ENCODE measurements at places on chromosomes 1 and 21. TPM values are rescaled to one million over a fixed set of nuclear protein-coding genes. Genes with fewer than 3 reads are reported as not detected.

- peaks cover 5% of the 10 kb centered on the region for H3K4me1 ChIP-seq
- no peak overlapping the region for H3K4me3 ChIP-seq
- no peaks in the 10 kb centered on the region for H3K27me3 ChIP-seq
Measured at GRCh38 chr1:10575616-10576015, 100.9 kb downstream of the PEX14 start.

DNA sequence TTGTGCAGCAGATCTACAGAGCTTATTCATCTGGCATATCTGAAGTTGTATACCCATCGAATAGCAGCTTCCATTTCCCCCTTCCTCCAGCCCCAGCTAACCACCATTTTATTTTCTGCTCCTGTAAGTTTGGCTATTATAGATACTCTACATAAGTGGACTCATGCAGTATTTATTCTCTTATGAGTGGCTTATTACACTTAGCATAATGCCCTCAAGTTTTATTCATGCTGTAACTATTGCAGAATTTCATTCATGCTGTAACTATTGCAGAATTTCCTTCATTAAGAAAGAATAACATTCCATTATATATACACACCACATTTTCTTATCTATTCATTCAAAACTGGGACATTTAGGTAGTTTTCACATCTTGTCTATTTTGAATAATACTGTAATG is 30.5 kb upstream of the IFI16 start:
- no peaks in the 10 kb centered on the region for H3K4me1 ChIP-seq
- H3K36me3 ChIP-seq: no peaks in the 10 kb centered on the region
- H3K4me3 ChIP-seq: no peak overlapping the region
- no peaks in the 10 kb centered on the region for H3K27me3 ChIP-seq
- no peak for DNase-seq
- no peak overlapping the region for H3K27ac ChIP-seq

DNA sequence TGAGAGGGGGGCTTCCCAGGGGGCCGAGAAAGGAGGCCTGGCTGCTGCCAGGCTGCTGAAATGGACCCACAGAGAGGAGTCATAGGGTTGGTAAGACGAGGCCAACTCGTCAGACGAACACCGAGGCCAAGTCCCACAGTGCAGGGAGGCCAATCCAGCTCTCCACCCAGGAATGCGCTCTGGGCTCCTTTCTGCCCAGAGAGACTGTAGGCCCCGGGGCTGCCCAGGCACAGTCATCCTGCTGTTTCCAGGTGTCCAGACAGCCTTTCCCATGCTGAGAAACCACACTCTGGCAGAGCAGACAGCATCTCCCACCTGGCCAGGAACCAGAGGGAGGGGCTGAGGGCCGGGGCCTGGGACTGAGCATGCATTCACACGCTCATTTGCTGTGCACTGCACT is 26.7 kb upstream of the RSPO1 start:
- no peaks in the 10 kb centered on the region for H3K4me1 ChIP-seq
- H3K36me3 ChIP-seq: no peaks in the 10 kb centered on the region
- no peak overlapping the region for H3K4me3 ChIP-seq
- peaks cover 43% of the 10 kb centered on the region for H3K27me3 ChIP-seq
- DNase-seq: peak; percentile 23
- H3K27ac ChIP-seq: no peak overlapping the region

- no peak overlapping the region for H3K27ac ChIP-seq
- no peaks in the 10 kb centered on the region for H3K36me3 ChIP-seq
- H3K27me3 ChIP-seq: no peaks in the 10 kb centered on the region
Measured at GRCh38 chr1:59528900-59529299, 232.0 kb downstream of the FGGY start.

GRCh38 chr1:24767351-24767750 is 22.1 kb downstream of the CLIC4 start:
- no peaks in the 10 kb centered on the region for H3K36me3 ChIP-seq
- no peak overlapping the region for H3K4me3 ChIP-seq
- H3K27me3 ChIP-seq: no peaks in the 10 kb centered on the region
- no peak for DNase-seq

DNA sequence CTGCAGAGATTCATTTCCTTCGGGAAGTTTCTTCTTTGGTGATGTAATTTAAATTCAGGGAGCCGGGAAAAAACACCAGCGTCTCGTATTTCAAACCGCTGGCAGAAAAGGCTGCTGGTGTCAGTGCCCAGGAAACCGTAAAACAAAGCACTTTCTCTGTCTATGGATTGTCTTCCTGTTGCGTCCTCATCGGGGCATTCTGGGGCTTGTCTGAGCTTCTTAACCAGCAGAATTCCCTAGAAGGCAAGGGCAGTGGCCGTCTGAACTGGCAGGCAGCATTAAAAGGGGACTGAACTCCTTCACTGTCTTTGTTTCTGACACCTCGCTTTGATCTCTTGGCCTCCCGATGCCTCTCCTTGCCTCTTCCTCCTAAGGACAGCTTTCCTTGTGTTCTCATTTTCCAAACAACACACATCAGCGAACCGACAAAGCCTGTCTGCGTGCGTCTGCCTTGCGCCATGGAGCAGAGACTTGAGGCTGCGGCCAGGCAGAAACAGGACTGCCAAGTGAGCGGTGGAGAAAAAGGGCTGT is 391.6 kb upstream of the VAMP3 start:
- no peaks in the 10 kb centered on the region for H3K4me1 ChIP-seq
- DNase-seq: no peak
- H3K36me3 ChIP-seq: no peaks in the 10 kb centered on the region
- no peak overlapping the region for H3K27ac ChIP-seq
- H3K4me3 ChIP-seq: no peak overlapping the region
- H3K27me3 ChIP-seq: peaks cover 59% of the 10 kb centered on the region

DNA sequence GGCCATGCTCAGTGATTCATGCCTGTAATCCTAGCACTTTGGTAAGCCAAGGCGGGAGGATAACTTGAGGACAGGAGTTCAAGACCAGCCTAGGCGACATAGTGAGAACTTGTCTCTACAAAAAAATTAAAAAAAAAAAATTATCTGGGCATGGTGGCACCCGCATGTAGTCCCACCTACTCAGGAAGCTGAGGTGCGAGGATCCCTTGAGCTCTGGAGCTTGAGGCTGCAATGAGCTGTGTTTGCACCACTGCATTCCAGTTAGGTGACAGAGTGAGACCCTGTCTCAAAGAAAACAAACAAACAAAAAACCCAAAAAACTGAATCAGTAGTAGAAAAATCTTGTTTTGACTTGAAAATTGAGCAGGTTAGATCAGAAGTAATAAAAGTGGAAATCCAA is 67.1 kb upstream of the IPO9 start:
- no peak overlapping the region for H3K27ac ChIP-seq
- H3K27me3 ChIP-seq: no peaks in the 10 kb centered on the region
- H3K4me1 ChIP-seq: peaks cover 9% of the 10 kb centered on the region
- no peak overlapping the region for H3K4me3 ChIP-seq
- H3K36me3 ChIP-seq: no peaks in the 10 kb centered on the region

- no peak for DNase-seq
- H3K27me3 ChIP-seq: peaks cover 13% of the 10 kb centered on the region
- no peaks in the 10 kb centered on the region for H3K36me3 ChIP-seq
- peaks cover 10% of the 10 kb centered on the region for H3K4me1 ChIP-seq
Measured at GRCh38 chr1:1203561-1204424, 2.6 kb downstream of the TNFRSF18 start.

GRCh38 chr1:74571493-74571800 is 59.0 kb upstream of the LRRC53 start:
- H3K4me3 ChIP-seq: no peak overlapping the region
- H3K36me3 ChIP-seq: no peaks in the 10 kb centered on the region
- no peak overlapping the region for H3K27ac ChIP-seq
- no peaks in the 10 kb centered on the region for H3K4me1 ChIP-seq
- no peak for DNase-seq
- H3K27me3 ChIP-seq: 0 out of 2 replicates have a peak, but pooled peaks cover 3% of the 10 kb centered on the region

- no peaks in the 10 kb centered on the region for H3K27me3 ChIP-seq
- no peaks in the 10 kb centered on the region for H3K36me3 ChIP-seq
- no peak for DNase-seq
- no peaks in the 10 kb centered on the region for H3K4me1 ChIP-seq
Measured at GRCh38 chr1:236307435-236307834, 25.7 kb upstream of the ERO1B start.

DNA sequence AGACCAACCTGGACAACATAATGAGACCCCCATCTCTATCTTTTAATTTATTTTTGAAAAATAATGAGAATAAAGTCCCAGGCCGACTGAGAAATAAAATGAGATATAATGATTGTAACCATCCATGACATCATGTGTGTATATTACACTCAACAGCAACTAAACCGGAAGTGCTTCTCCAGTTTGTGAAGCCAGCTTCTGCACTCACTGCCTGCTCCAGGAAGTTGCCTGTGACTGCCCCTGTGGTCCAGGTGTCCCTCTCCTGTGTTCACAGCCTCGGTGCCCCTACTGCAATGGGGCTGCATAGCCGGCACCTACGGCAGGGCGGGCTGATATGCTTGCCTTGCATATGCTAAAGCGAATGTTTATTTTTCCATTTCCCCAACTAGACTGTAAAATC is 68.3 kb downstream of the SSBP3 start:
- H3K4me1 ChIP-seq: no peaks in the 10 kb centered on the region
- no peak for DNase-seq
- no peaks in the 10 kb centered on the region for H3K27me3 ChIP-seq
- no peaks in the 10 kb centered on the region for H3K36me3 ChIP-seq

DNA sequence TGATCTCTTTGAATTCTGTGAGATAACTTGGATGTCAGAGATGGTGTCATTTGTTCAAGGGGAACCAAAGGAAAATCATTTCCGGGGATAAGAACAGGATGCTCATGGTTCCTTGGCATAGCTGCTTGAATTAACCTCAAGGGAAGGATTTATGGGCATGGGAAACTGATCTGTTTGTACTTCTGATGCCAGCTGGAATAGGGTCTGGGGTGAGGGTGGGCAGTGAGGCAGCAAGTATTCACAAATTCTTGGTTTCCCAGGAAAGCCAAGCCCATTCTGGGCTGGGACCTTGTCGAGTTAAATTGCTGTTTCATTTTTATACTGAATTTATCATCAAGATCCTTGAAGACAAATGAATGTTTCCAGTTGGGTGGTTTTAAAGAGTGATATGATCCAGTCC is 14.1 kb downstream of the INTS3 start:
- peaks cover 32% of the 10 kb centered on the region for H3K36me3 ChIP-seq
- DNase-seq: no peak
- H3K4me1 ChIP-seq: no peaks in the 10 kb centered on the region
- H3K27me3 ChIP-seq: no peaks in the 10 kb centered on the region
- H3K4me3 ChIP-seq: no peak overlapping the region
- no peak overlapping the region for H3K27ac ChIP-seq

DNA sequence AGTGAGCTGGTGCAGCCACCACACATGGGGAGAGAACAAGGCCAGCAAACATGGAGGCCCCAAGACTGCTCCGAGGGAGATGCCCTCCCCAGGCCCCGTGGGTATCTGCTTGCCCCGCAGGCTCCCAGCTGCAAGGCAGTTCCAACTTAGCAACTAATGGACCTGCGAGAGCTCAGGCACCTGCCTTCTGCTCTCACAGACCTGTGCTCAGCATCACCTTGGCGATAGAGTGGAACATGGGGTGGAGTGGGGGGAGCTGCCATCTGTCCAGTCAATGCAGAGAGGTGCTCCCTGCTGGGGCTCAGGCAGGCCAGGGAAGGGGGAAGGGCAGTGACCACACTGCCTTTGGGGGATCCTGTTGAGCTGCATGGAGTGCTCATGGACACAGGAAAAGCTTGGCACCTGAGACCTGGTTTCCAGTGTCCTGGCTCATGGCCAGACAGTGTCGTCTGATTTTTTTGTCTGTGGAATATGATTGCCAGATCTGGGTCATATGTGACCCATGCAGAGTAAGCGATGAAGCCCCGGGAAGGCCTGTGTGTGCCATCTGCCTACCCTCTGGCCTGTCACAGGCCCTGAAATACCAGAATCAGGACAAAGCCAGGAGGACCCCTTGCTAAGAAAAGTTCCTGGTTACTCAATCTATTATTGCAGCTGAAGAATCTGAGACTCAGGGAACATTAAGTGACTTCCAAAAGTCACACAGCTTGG is 39.9 kb upstream of the TENT5C start:
- DNase-seq: no peak

GRCh38 chr1:178282949-178283367 is 189.1 kb downstream of the RASAL2 start:
- no peaks in the 10 kb centered on the region for H3K27me3 ChIP-seq
- peak; percentile 67 for DNase-seq
- H3K27ac ChIP-seq: 0 out of 2 replicates have a peak overlapping the region, but pooled peaks have one; percentile 25
- peaks cover 12% of the 10 kb centered on the region for H3K36me3 ChIP-seq
- peaks cover 27% of the 10 kb centered on the region for H3K4me1 ChIP-seq

DNA sequence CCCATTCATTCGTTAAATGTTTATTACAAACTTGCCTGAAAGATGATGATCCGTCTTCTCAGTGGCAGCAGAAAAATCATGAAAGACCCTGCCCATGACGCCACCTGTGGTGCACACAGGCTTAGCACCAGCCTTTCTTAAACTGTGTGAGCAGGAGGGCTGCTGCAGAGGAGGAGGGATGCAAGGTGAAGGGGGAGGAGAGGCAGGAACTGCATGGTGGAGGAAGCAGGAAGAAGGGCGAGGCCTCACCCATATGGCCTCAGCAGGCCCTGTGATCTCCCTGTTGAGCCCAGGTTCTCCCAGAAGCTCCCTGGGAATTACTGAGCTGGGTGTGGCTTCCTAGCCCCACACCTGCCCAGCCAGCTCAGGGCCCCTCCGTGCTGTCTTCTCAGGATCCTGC is 25.0 kb upstream of the RD3 start:
- DNase-seq: peak; percentile 82
- no peaks in the 10 kb centered on the region for H3K27me3 ChIP-seq
- peak overlapping the region; percentile 75 for H3K27ac ChIP-seq
- H3K4me1 ChIP-seq: peaks cover 41% of the 10 kb centered on the region

DNA sequence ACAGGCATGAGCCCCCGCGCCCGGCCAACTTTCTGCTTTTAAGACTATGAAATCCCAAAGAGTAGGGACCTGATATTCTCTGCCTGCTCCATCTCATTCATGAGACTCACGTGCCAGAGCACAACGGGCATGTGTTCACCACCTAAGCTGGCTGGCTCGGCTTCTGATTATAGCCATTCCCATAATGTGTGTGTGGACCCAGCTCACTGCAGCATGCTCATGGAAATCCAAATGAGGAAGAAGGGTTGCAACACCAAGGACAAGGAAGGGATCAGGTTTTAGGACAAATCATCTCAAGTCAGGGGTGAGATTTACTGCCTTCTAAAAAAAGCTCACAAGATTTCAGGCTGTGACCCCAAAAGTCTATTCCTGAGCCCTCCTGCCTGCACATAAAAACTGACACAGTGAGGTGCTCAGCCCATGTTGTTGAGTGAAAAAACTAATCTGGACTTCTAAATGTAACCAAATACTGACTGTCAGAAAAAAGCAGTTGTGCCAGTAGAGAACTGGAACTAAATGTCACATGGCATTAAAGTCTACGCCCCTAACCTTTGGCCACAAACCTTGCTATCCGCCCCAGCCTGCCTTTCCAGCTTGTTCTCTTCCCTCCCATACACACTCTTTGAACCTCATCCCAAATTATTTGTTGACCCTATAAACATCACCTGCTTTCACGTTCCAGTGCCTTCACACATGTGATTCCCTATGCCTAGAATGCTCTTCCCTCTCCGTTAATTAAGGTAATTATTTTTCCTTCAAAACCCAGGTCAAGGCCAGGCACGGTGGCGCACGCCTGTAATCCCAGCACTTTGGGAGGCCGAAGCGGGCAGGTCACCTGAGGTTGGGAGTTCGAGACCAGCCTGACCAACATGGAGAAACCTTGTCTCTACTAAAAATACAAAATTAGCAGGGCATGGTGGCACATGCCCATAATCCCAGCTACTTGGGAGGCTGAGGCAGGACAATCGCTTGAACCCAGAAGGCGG is 9.1 kb upstream of the COA7 start:
- peaks cover 29% of the 10 kb centered on the region for H3K4me1 ChIP-seq
- no peaks in the 10 kb centered on the region for H3K27me3 ChIP-seq
- H3K4me3 ChIP-seq: no peak overlapping the region
- H3K36me3 ChIP-seq: no peaks in the 10 kb centered on the region
- no peak for DNase-seq

The S1PR1 gene
- 0.15 TPM for total RNA-seq

The IGFN1 gene
- total RNA-seq: 4.3 TPM

The GBP4 gene
- 0.83 TPM for total RNA-seq

The KCNJ6 gene
- not detected for total RNA-seq

The NPL gene
- 3.0 TPM for total RNA-seq

The FMO4 gene
- total RNA-seq: 0.61 TPM

The CHODL gene
- total RNA-seq: 0.53 TPM

The SLAMF9 gene
- 0.94 TPM for total RNA-seq
